ENCODE measurements at places on chromosomes 12 and 14. TPM values are rescaled to one million over a fixed set of nuclear protein-coding genes. Genes with fewer than 3 reads are reported as not detected.

The IGF1 gene
- polyA plus RNA-seq, result 12.0 TPM

The TXNRD1 gene
- 49.8 TPM for polyA plus RNA-seq

The RAD9B gene
- 0.61 TPM for polyA plus RNA-seq

The NGB gene
- polyA plus RNA-seq, result not detected

The APOLD1 gene
- 3.8 TPM for polyA plus RNA-seq

The PPP1R36 gene
- not detected for polyA plus RNA-seq

The ACVRL1 gene
- polyA plus RNA-seq, result 1.4 TPM

The HCAR3 gene
- polyA plus RNA-seq, result 1.2 TPM

The GALNT4 gene
- 4.6 TPM for polyA plus RNA-seq

The TPPP2 gene
- polyA plus RNA-seq, result not detected

The KLRG1 gene
- 1.8 TPM for polyA plus RNA-seq

The SAMD15 gene
- 2.2 TPM for polyA plus RNA-seq

The COL2A1 gene
- polyA plus RNA-seq, result 57.9 TPM

The TSPAN19 gene
- polyA plus RNA-seq, result not detected

The PUS1 gene
- 10.2 TPM for polyA plus RNA-seq

The CNTN1 gene
- 0.58 TPM for polyA plus RNA-seq

The DPY19L2 gene
- polyA plus RNA-seq, result 4.9 TPM

The CIDEB gene
- 59.9 TPM for polyA plus RNA-seq

The RD3L gene
- not detected for polyA plus RNA-seq

The PRH2 gene
- polyA plus RNA-seq, result not detected

The KCNA5 gene
- 0.79 TPM for polyA plus RNA-seq

The CATSPERB gene
- 0.93 TPM for polyA plus RNA-seq

The GARIN6 gene
- polyA plus RNA-seq, result not detected

The PHETA1 gene
- 24.6 TPM for polyA plus RNA-seq

The CELA1 gene
- polyA plus RNA-seq, result not detected

The OR4E2 gene
- polyA plus RNA-seq, result not detected

The LIN52 gene
- polyA plus RNA-seq, result 13.7 TPM

The PSMC1 gene
- 144 TPM for polyA plus RNA-seq

The SYCP3 gene
- 1.0 TPM for polyA plus RNA-seq

The TAPBPL gene
- 9.7 TPM for polyA plus RNA-seq

The NOC4L gene
- polyA plus RNA-seq, result 31.8 TPM

The AQP6 gene
- polyA plus RNA-seq, result not detected

The ZDHHC22 gene
- polyA plus RNA-seq, result not detected

The CGRRF1 gene
- polyA plus RNA-seq, result 20.7 TPM

The APOF gene
- polyA plus RNA-seq, result 0.55 TPM

The RFX4 gene
- not detected for polyA plus RNA-seq

The TAS2R13 gene
- not detected for polyA plus RNA-seq

The CAPZA3 gene
- not detected for polyA plus RNA-seq

The HRK gene
- polyA plus RNA-seq, result 0.10 TPM

The TMED10 gene
- polyA plus RNA-seq, result 390 TPM

The TSPAN9 gene
- 19.8 TPM for polyA plus RNA-seq

The POTEM gene
- polyA plus RNA-seq, result not detected

The TNS2 gene
- 32.2 TPM for polyA plus RNA-seq

The SLC4A8 gene
- 20.3 TPM for polyA plus RNA-seq

The TTC9 gene
- 3.1 TPM for polyA plus RNA-seq

The WNT1 gene
- not detected for polyA plus RNA-seq

The SYNDIG1L gene
- not detected for polyA plus RNA-seq

The FOXA1 gene
- 85.7 TPM for polyA plus RNA-seq

The OAS1 gene
- 18.6 TPM for polyA plus RNA-seq

The FZD10 gene
- polyA plus RNA-seq, result 0.35 TPM

The FLRT2 gene
- polyA plus RNA-seq, result 31.3 TPM
